Bronchial epithelial cell (primary cell): ENCODE measurements at places on chromosomes 1 and 21. TPM values are rescaled to one million over a fixed set of nuclear protein-coding genes. Genes with fewer than 3 reads are reported as not detected.

The PRAMEF5 gene
- total RNA-seq, result not detected in 2 replicates

- DNase-seq, result peak; percentile 83
Measured at GRCh38 chr1:175195798-175196197, 3.2 kb upstream of the KIAA0040 start.

GRCh38 chr1:207828046-207828445, 76.2 kb downstream of the CD46 start:
- DNase-seq, result no peak

The ADIPOR1 gene
- total RNA-seq, result 178 and 212 TPM in 2 replicates

The SYNC gene
- 3.4 and 7.6 TPM in 2 replicates for total RNA-seq

The SUCO gene
- total RNA-seq, result 11.3 and 12.4 TPM in 2 replicates

GRCh38 chr1:2377751-2378440, 13.5 kb downstream of the MORN1 start:
- no peak for DNase-seq

- peak; percentile 7 for DNase-seq
Measured at GRCh38 chr1:66140072-66140471, 347.4 kb downstream of the PDE4B start.

The TRIM46 gene
- total RNA-seq, result 0.26 and 0.64 TPM in 2 replicates

DNA sequence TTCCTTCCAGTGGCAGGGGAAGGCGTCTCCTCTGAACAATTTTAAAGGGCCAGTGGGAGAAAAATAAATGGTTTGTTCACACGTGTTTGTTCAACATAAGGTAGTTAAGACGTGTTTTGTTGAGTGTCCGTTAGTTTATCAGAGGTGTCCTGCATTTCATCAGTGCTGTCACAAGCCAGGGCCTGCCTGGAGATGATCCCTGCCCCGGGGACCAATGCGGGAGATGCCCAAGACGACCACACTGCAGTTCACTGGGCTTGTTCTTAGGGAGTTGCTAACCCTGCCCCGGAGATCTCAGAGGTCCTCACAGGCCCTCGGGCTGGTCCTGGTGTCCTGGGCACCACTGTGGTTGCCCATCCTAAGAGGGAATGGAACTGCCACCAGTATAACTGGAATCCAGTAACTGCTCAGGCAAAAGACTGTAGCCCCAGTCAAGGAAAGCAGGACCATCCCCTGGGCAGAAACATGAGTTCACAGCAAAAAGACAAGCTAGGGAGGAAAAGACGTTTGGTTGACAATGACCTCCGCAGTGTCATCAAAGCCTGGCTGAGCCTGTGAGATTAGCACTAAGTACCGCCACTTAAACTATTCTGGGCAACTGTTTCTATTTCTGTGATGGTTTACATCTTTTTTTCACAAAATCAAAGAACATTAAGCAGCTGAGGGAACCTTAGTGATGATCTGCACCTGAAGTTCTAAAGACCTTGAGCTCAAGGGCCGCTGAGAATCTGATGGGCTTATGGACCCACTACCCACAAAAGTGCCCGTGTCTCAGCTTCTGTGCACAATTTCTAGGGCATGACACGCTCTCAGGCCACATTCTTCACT, 44.9 kb upstream of the LIN9 start:
- DNase-seq, result no peak

DNA sequence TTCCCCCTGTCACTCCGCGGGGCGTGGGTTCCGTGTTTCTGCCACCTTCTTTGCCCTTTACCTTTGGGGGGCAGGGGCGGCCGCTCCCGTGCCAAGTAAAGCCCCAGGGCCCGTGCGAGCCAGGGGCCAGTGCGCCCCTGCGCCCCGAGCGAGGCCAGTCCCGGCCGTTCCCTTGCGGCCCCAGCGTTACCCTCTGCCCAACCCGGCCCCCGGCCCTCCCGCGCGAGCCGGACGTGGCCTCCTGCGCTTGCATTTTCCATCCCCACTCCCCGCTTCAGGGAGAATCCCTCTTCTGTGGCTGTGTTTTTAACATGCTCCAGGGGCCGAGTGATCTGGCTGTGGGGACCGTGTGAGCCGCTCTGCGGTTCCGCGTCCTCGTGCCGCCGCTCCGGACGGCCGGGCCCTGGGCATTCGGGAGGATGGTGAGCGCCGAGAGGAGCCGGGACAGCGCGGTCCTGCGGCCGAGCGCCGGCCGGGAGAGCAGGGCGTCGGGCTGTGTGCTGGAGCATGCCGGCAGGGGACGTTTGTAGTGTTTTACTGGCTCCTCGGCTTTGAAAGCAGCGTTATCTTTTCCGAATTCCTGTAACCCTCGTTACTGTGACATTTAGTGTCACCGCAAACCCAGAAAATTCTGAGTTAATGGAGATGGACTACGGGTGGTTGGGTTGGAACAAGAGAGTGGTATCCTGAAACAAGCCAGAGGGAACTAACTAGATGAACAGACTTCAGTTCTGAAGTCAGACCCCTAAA, 1.0 kb downstream of the GALNT2 start:
- no peak for DNase-seq

- DNase-seq, result no peak
Measured at GRCh38 chr1:2458687-2459086, 17.4 kb upstream of the PLCH2 start.

The HES2 gene
- total RNA-seq, result 98.1 and 116 TPM in 2 replicates

GRCh38 chr1:246304484-246305259, 202.4 kb downstream of the SMYD3 start:
- no peak for DNase-seq

- DNase-seq, result no peak
Measured at GRCh38 chr1:10934150-10934818, 78.2 kb upstream of the TARDBP start.

- no peak for DNase-seq
Measured at GRCh38 chr1:44587796-44588460, 86.4 kb downstream of the TMEM53 start.

- no peak for DNase-seq
Measured at GRCh38 chr1:39827201-39827600, 38.5 kb upstream of the BMP8B start.

The CLIC6 gene
- total RNA-seq, result 0.26 TPM in 1 of 2 replicates, not detected in the other

- DNase-seq, result no peak
Measured at GRCh38 chr21:15430023-15430422, 299.8 kb upstream of the USP25 start.

- DNase-seq, result no peak
Measured at GRCh38 chr21:34945288-34945687, 103.8 kb downstream of the RUNX1 start.

GRCh38 chr1:67803380-67804279, 29.6 kb downstream of the GNG12 start:
- DNase-seq, result peak; percentile 90

The CC2D1B gene
- 26.0 and 32.4 TPM in 2 replicates for total RNA-seq

DNA sequence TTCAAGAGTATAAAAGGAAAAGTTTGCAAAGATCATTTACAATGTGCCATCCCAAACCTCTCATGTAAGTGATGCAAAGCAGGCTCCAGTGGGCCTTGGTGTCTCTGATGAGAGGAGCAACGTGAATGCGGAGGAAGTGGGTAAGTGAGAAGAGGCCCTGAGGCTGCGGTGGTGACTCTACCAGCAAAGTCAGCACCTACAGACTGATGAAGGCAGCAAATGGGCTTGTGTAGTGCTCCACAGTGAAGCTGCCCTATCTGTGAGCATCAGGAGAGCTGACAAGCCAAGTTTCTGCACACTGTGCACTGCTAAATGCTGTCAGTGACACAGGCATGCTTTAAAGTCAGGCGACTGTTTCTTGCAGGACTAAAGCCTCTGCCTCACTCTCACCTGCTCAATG, 15.6 kb upstream of the RAP1A start:
- DNase-seq, result no peak

DNA sequence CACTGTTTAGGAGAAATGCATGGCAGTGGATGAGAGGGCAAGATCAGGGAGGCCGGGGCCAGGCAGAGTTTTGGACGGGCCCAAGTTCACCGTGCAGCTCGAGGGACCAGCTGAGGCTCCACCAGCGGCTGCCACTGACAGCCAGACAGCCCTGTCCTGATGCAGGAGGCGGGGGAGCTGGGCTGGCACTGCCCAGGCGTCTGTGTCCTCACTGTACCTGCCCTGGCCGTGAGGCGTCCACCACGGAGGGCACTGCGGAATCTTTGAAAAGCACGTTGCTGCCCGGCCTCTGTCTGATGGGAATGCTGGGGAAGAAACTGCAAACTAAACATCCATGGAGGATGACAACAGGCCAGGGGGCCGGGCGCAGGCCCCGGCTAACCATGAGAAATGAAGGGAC, 35.5 kb downstream of the VPS26C start:
- DNase-seq, result no peak

- no peak for DNase-seq
Measured at GRCh38 chr21:35692311-35692710, 368.0 kb downstream of the SETD4 start.

DNA sequence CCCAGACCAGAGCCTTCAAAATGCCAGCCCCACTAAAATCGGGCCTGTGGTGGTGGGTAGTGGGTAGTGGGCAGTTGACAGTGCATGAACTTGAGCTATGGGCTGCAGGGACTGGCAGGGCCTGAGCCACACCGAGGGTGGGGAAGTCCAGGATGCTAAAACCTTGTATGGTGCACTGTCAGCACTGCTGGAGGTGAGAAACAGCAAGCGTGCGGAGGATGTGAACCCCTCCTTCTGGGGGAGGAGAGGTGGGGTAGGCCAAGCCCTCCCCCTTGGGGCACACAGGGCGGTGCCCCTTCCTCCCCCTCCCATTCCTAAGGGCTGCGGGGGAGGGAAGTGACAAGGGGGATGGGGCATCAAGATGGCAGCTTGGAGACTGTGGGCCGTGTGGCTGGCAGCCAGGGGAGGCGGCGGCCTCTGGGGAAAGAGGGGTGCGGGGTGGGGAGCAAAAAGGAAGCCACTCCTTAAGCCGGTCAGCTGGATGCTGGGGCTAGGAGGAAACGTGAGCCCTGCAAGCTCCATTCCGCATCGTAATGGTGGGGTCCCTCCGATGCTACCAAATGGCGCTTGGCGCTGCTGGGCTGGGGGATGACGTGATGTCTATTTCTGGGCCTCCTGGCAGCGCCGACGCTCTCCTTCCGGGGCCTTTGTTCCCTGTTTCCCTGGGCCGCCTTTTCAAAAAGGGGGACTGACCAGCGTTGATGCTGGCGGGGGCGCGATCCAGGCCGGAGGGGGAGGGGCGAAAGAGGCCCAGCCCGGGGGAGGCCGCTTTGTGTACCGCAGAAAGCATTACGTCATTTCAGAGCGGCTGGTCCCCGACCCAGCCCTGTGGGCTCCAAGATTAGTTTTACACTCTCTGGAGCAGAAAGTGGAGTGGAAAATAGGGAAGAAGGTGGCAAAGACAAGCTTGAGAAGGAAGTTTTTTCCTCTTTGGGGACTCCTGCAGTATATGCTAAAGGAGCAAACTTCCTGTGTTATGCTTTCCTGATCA, 809 bp downstream of the SYT11 start:
- DNase-seq, result no peak

GRCh38 chr1:166031932-166032571, 134.7 kb downstream of the FAM78B start:
- no peak for DNase-seq

DNA sequence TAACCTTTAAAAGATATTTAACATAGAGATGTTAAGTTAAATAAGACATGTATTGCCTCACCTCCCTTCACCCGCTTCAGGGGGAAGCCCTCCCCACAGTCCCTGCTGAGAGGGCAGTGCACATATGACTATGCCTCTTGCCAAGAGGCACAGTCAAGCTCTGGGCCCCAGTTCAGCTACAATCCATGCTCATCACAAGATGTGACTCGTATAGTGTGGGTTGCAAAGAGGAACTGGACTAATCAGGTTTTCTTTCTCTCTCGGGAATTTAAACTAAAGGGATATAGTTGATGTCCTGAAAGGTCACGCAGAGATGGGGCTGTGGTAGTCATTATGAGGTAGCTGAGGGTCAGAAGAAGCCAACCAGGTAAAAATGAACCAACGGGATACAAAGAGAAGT, 35.6 kb downstream of the LYST start:
- peak; percentile 54 for DNase-seq

The GPR25 gene
- not detected in 2 replicates for total RNA-seq

GRCh38 chr1:1760715-1761114, 17.6 kb downstream of the NADK start:
- no peak for DNase-seq

DNA sequence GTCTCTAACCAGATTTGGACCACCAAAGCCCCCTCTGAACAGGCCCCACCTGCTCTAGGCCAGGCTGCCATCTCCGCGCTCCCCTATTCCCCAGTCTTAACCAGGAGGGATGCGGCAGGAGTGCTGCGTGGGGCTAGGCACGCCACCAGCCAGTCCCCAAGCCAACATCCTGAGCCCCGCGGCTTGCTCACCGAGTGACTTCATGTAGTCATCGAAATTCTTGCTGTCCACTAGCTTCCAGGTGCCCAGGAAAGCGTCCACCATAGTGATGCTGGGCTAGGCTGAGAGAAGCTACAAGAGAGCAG, 173 bp downstream of the FABP3 start:
- DNase-seq, result no peak

DNA sequence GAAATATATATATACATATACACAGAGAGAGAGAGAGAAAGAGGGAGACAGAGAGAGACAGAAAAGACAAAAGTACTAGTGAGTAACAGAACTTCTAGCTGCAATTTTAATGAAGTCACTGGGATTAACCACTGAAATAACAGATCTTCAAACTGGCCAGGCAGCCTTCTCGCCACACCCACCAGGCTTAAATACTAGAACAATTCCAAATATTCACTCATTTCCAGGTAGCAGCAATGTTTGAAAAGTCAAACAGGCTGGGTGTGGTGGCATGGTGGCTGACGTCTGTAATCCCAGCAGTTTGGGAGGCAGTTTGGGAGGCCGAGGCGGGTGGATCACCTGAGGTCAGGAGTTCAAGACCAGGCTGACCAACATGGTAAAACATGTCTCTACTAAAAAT, 5.2 kb downstream of the PRDX1 start:
- DNase-seq, result peak; percentile 38

GRCh38 chr1:66996018-66996682, 57.8 kb downstream of the SLC35D1 start:
- peak; percentile 63 for DNase-seq

- DNase-seq, result no peak
Measured at GRCh38 chr1:209512821-209513220, 70.7 kb upstream of the CAMK1G start.

DNA sequence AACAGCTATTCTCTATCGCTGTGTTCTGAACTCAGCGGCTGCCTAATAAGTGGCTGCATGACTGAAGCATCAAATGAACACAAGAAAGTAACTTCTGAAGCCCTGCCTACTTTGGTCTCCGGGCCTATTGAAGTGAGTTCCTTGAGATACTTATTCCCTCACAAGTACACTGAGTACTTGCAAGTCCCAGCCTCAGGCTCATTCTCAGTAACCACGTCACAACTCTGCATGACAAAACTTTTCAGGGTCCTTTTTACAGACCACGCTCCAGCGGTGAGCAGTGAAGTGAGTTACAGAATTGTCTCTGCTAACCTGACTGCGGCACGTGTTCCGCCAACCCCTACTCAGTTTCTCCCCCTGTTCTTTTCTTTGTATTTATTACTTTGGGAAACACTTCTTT, 1342.7 kb upstream of the ADGRL4 start:
- DNase-seq, result no peak

GRCh38 chr1:47478090-47478489, 40.2 kb downstream of the FOXD2 start:
- DNase-seq, result no peak

DNA sequence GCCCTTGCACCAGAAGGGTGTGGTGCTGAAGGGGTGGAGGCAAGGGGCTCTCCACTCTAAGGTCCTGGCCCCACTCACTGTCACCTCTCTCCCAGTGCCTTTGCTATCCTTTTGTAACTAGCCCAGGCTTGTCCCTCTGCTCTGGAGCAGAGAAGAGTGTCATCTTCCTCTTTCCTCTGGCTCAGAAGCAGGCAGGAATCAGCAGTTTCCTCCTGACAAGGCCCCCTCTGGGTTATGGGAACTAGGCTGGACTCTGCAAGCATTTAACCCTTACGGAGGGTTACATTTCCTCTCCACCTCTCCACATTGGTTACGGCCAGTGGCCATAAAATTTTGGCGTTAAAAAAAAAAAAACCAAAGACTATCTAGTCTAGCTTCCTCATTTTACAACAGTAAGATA, 30.4 kb downstream of the PLXNA2 start:
- DNase-seq, result peak; percentile 48
